Stimulated activated CD8-positive, alpha-beta memory T cell treated with anti-CD3 and anti-CD28 coated beads, Interleukin-15, amount 100 ng/mL, for 48 hours (primary cell): ENCODE measurements at places on chromosomes 7 and 10.

- DNase-seq = no peak
Measured at GRCh38 chr7:13633857-13634256, 355.6 kb downstream of the ETV1 start.

DNA sequence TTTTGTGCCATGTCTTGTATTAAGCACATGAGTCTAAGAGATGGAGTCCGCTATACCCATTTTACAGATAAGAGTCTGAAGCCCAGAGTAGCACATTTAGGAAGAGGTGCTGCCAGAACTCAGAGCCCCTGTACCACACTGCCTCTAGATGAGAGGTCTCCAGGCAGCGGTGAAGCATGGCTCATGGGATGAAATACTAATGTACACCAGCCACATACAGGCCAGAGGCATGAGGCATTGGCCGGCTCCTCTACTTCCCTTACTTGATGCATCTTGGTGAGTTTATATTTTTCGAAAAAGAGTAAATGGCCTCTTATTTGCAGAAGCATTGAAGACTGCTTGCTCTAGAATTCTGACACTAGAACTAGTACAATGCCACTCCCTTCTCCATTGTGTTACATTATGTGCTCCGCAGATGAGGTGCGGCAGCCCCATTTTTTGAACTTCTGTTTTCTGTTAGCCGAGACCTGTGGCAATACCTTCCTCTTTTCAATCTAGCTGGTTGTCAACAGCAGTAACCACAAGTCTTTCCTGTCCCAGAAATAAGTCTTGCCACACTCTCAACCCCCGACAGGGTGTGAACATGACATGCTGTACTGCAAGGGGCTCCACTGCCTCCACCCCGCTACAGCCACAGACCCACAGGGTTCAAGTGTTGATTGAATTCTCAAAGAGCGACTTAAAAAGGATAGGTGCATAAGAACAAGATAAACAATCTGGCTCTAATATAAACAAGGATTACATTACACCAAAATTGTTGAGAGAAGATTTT is 145.3 kb downstream of the CELF2 start:
- peak; percentile 61 for DNase-seq

- no peak for DNase-seq
Measured at GRCh38 chr7:90621125-90621746, 25.1 kb downstream of the CDK14 start.

DNA sequence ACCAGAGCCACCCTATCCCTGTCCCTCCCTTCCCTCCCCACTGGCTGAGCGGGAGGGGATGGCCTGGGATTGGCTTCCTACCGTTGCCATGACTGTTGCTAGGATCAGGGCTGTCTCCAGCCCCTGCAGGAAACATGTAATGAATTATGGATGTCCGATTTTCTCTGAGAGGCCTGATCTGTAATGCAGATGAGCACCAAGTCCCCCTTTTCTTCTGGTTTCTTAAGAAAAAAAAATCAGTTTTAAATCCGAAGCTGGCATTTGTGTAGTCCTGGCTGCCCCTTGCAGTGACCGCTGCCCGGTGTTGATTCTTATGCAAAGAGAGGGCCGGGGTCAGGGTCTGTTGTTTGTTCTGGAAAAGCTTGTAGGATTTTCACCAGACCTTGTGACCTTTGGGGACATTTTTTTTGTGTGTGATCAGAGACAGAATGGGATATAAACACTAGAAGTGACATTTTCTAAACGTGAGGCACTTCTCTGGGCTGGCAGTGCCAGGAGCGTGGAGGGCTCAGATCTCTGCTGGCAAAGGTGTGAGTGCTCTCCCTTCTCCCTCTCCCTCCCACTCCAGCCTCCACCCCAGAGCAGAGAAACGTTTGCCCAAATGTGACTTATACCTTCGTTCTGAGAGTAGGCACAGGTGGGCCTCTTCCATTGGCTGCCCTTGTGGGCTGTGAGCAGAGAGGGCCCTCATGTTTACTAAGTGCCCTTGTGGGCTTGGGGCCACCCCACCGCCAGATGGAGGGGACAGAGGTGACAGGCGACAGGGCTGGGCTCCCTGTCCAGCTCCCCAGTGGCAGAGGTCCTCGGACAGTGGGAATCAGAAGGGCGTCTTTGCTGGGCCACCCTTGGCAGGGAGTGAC is 127.5 kb downstream of the DNAJB6 start:
- DNase-seq = no peak

GRCh38 chr10:10330418-10330817 is 687.3 kb upstream of the CELF2 start:
- no peak for DNase-seq

DNA sequence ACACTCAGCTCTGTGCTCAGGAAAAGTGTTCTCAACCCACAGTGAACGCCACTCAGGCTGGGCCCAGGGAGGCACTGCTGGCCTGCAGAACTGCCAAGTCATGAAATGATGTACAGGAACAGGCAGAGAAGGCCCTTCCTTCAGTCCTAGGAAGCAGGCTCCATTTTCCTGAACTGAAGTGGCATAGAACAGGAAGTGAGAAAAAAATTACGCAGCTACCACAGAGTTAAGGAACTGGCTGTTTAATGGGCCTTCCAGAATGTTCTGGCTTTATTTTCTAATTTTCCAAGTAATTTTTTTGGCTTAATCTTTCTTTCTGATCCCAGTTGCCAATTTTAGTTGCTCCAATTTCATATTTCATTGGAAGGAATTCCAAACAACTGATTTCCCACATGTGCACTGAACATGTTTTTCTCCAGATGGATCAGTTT is 39.3 kb downstream of the LRRC18 start:
- no peak for DNase-seq

GRCh38 chr7:14950013-14950412 is 47.5 kb upstream of the DGKB start:
- DNase-seq = no peak
